ENCODE measurements at places on chromosomes 16 and 17.

GRCh38 chr17:64240261-64240740 is 22.8 kb downstream of the TEX2 start:
- no peak for DNase-seq

DNA sequence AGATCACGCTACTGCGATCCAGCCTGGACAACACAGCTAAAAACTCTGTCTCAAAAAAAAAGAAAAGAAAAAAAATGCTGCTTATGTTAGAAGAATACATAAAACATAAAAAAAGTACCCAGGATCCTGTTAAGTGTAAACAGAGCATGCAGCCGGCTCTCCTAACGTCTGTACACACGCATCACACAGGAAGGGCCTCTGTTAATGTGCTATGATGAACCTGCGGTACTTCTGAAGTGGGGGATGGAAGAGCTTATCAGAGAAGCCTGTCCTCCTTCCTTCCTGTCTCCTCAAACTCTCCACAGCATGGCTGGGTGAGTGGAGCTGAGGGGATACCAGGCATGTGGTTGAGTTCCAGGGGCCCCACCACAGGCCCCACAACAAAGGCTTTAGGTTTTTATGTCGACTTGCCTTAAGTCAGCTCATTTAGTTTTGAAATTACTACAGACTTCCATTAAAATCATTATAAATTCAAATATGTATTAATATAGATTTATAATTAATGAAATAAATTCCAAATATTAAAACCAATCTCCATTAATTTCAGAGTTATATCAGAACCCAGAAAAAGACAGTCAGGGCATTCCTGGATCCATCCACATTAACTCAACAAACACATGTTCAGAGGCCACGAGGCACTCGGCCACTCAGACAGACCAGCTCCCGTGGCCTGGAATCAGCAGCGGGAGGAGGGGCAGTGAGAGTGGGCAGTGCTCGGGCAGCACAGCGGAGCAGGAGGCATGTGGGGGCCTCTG is 11.7 kb downstream of the CCDC57 start:
- no peak for DNase-seq

DNA sequence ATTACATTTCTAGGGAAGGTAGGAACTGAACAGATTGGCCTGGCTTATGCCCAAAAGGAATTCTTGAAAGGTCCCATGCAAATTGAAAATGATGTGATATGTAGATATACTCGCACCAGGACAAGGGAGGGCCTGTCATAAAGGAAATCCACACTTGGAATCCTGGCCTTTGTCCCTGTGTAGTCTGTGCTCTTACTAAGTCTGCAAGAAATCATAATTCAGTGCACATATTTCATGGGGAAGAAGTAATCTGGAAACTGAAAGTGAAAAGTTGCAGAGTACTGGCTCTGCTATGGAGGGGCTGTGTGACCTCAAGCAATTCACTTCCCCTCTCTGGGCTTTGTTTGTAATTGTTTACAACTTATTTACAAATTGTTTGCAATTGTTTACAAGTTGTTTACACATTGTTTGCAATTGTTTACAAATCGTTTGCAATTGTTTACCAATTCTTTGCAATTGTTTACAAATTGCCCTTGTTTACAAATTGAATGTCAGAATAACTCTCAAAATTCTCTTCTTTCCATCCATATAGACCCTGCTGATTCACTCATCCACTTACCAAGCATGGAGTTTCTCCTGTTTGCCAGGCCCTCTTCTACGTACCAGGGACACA is 12.9 kb downstream of the SCNN1G start:
- no peak for DNase-seq

- no peak for DNase-seq
Observed at GRCh38 chr16:88430524-88431446, 22.3 kb upstream of the ZFPM1 start.

GRCh38 chr17:1413281-1413791 is 13.3 kb upstream of the YWHAE start:
- no peak for DNase-seq

DNA sequence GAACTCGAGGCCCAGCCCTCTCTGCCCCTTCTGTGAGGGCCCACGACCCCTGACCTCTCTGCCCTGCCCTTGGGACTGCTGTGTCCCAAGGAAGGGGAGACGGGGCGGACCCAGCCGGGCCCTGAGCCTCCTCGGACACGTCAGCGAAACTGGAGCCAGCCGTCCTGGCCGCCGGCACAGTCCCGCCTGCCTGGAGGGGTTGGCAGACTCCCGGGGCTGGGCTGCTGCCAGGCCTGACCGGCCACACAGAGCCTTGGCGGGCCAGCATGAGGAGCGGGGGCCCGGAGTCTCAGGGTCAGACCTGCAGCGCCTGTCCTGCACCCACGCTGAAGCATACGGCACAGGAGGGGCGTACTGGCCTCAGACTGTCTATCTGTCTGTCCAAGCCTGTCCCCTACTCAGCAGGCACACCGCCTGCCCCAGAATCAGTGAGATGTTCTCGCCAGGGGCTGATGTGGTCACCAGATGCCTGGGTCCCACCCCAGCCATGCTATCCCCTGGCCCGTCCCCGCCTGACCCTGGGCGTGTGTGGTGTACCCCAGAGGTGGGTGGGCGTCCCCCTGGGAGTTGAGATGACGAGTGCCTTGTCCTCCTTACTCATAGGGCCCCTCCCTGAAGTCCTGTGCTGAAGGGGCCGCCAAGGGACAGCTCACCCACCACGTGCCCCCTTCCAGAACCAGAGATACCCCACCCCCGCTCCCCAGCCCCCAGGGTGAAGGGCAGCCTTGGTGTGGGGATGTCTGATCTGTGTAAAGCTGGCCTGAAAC is 4.7 kb downstream of the VASN start:
- DNase-seq, result no peak

GRCh38 chr17:51611585-51611984 is 351.2 kb downstream of the UTP18 start:
- DNase-seq, result no peak

DNA sequence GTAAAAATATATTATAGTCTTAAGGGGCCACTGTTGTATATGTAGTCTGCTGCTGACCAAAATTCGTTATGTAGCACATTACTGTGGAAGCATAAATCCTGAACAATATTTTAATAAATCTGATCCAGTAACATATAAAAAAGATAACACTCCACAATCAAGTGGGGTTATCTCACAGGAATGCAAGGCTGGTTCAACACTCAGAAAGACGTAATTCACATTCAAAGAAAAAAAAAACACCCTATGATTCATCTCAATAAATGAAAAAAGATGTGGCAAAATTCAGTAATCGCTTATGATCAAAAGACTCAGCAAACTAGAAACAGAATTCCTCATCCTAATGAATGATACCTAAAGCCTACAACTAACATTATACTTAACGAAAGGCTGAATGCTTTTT is 47.8 kb downstream of the CREBBP start:
- DNase-seq, result no peak

DNA sequence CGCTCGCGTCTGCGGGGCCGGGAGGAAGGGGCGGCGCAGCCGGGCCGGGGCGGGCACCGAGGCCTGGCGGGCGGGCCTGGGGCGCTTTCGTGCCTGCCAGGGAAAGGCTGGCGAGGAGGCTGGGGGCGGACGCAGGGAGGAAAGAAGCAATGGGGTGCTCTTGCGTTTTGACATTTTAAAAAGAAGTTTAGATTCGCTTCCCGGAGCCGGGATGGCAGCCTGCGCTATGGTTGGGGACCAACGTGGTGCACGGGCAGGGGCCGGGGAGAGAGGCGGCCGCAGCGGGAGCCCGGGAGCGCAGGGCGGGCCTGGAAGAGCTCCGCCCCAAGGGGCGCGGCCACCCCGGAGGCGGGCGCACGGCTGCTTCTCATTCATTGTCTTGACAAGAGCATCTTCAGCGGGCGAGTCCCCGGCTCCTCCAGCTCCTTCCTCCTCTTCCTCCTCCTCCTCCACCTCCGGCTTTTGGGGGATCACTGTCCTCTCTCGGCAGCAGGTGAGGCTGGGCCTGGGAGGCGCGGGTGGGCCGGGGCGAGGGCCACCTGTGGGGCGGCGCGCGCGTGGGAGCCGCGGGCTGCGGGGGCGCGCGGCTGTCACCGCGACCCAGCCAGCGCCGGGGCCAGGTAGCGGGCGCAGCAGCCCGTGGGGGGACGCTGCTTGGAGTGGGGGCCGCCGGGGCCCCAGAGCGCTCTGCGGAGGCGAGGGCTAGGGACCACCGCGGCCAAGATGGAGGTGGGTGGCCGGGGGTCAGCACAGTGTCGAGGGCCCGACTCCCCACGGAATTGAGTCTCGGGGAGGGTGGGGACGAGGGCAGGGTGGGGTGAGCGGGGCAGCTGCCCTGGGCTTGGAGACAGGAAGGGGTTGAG is at the start of gene CORO1A:
CORO1A (plus strand) TSS at position 370 of the 863 bp plus-strand sequence. CDS start 1,608 bp downstream, outside the sequence.
- DNase-seq, result no peak

GRCh38 chr16:50826797-50827316 is 85.0 kb downstream of the CYLD start:
- DNase-seq, result no peak

GRCh38 chr17:34364751-34365150 is 1.7 kb upstream of the CCL1 start:
- no peak for DNase-seq

GRCh38 chr17:83200751-83201150 is 121.3 kb downstream of the METRNL start:
- no peak for DNase-seq

DNA sequence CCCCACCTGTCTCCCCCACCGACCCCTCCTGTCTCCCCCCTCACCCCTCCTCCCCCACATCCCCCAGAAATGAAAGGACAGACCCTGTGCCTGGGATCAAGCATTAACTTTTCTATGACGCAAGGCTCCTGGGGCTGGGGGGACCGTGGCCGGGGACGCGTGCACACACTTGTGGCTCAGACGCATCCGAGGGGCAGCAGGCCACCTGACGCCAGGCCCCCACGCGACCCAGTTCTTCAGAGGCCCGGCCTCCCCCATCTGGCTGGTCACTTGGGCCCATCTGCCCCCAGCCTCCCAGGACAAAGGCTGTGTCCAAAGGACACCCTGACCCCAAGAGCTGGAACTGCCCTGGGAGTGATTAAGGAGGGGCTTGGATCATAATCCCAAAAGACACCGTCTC is 14.0 kb upstream of the PVALEF start:
- DNase-seq, result no peak

DNA sequence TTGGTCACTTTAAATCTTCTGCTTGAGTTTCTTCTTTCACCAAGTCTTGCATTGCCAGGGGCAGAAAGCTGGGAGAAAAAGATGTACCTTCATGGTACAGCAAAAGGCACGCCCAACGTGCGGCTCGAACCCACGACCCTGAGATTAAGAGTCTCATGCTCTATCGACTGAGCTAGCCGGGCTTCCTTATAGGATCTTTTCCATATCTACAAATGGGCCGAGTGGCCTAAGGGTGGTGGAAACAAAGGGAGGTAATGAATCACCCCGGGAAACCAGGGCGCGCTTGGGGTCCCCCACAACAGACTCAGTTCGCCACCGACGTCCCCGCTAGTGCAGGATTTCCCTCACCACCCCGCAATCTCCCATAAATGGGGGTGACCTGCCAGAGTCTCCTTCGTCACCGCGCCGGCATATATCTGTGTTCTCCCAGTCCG is 7.5 kb upstream of the OR1F1 start:
- no peak for DNase-seq

DNA sequence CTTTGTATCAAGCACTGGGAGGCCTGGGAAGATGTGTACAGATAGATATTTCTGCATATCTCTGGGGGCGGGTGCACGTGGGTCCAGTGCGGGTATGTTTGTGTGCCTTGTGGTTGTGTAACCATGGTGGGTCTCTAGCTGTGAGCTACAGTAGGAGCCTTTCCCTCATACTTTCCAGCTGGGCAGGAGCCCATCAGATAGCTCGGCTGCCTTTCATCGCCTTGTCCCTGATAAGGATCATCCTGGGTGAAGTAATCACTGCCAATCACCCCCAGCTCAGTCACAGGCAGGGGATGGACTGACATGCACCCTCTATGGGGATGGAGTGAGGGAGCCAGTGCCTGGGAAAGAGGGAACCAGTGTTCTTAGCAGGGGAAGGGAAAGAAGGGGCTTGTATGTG is 3.2 kb upstream of the SCRN2 start:
- DNase-seq, result no peak

DNA sequence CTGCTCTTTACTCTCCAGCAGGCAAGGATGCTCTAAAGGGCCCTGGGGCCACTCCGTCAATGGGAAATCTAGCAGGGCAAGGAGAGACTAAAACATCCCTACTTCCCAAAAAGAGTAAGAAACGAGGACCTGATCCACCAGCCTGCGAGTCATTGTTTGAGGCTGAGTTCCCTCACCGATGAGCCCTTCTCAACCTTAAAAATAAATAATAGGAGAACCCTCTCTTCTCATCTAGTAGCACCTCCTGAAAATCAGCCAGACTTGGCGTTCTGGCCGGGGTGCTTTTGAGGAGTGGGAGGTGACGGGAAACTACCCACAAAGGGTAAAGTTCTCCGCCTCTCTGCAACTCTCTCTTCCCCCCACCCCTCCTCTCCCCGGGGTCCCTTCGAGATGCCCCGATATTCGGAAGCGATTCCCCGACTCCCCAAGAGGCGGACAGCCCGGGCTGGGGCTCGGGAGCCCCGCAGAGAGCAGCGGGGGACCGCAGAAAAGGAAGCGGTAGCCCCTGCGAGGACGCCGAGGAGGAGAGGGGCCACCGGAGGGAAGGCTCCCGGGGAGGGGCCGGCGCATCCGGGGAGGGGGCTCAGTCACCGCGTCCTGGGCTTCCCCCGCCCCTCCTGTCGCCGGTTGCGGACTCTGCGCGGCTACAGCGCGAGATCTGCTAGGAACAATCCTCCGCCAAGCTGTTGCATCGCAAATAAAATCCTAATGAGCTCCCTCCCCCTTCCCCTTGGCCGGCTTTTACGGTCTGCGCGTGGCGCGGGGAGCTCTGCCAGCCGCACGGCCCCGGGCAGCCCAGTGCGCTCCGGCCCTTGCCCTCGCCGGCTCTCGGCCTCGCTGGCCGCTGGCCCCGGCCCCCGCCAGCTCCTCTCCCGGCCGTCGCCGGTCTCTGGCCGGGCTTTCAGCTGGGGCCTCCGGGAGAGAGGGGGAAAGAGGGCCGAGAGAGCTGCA is 1.3 kb downstream of the HOXB9 start:
- no peak for DNase-seq

DNA sequence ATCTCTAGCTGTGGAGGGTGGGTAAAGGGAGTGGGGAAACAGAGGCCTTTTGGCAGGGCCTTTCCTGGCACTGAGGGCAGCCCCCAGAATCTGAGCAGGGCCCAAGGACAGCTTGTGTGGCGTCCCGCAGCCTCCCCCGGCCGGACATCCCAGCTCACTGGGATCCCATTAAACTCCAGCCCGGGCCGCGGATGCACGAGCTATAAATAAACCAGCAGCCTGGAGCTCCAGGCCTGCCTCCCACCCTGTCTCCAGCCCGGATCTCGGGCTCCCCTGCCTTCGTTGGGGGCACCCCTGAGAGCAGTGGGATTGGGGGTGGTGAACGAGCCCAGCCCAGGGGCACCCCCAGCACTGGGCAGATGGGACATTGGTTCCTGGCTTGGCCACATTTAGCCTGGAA is 13.8 kb upstream of the AATK start:
- DNase-seq, result no peak

GRCh38 chr17:12603566-12603965 is 62.1 kb upstream of the MYOCD start:
- DNase-seq, result no peak

- no peak for DNase-seq
Observed at GRCh38 chr17:38606646-38607611, 1.2 kb upstream of the SRCIN1 start.

GRCh38 chr16:89643769-89644300 is 13.7 kb downstream of the CHMP1A start:
- DNase-seq, result no peak

GRCh38 chr16:87303431-87303930 is 13.7 kb downstream of the C16orf95 start:
- DNase-seq, result no peak

Data from vagina (tissue), 2 donors.